ENCODE measurements at places on chromosomes 7 and 10.
A peak's percentile ranks its signal among the peaks of the same experiment; 100 is the strongest.

DNA sequence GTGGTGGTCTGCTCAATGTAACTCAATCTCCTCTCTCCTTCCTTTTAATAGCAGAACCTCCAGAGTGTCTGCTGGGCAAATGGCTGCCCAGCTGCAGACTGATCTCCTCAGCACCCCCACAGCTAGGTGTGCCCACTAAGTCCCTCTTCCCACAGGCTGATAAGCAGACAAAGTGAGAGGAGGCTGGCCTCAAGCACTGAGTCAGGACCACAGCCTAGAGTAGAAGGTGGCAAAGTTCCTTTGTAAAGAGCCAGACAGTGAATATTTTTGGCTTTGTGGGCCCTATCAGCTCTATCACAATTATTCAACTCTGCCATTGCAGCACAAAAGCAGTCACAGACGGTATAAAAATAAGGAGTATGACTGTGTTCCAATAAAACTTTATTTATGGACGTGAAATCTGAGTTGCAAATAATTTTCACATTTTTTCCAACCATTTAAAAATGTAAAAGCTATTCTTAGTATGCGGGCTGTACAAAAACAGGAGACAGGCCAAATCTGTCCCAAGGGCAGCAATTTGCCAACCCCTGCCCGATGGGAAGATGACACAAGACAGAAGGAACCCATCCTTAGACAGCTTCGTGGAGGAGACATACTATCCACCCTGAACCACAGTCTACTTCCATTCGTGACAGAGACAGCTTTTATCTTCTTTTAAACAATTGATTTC is 23.4 kb downstream of the JAZF1 start:
- no peak for DNase-seq

GRCh38 chr7:79730971-79731370 is 277.5 kb upstream of the MAGI2 start:
- DNase-seq = no peak

- DNase-seq = no peak
These were observed 5.0 kb downstream of the LRRC27 start for GRCh38 chr10:132336919-132337407.

- DNase-seq = no peak
These were observed 51.5 kb downstream of the CPED1 start for GRCh38 chr7:121039994-121040393.

DNA sequence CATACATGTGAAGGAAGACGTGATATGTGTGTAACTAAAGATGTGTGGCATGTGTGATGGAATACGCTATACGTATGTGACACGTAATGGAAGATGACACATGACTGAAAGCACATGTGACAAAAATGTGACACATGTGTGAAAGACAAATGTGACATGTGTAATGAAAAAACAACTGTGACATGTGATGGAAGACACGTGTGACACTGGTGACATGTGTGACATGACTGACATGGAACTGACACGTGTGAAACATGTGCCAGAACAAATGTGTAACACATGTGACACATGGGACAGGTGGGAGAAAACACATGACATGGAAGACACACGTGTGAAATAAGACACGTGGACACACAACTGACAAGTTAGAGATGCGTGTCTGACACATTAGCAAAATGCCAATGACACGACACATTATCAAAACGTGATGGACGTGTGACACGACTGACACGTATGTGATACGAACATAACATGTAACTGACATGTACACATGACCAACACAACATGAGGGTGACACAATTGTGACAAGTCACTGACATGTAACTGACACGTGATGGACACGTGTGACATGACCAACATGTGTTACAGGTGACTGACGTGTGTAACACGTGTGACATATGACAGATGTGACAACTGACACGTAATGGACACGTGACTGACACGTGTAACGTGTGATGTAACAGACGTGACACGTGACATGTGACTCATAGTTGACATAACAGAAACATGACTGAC is 24.4 kb downstream of the CRPPA start:
- no peak for DNase-seq

DNA sequence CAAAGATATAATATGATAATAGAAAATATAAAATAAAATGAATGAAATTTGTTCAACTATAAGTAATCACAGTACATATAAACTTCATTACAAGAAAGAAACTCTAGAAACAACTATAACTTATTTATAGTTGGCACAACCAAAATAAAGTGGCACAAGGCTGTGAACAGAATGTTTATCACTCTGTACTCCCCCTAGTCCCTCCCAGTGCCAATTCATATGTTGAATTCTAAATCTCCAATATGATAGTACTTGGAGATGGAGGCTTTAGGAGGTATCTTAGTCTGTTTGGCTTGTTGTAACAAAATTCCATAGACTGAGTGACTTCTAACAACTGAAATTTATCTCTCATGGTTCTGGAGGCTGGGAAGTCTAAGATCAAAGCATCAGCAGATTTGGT is 145.0 kb upstream of the TMEM229A start:
- no peak for DNase-seq

- DNase-seq = no peak
These were observed 64.1 kb downstream of the C10orf67 start for GRCh38 chr10:23280419-23281043.

DNA sequence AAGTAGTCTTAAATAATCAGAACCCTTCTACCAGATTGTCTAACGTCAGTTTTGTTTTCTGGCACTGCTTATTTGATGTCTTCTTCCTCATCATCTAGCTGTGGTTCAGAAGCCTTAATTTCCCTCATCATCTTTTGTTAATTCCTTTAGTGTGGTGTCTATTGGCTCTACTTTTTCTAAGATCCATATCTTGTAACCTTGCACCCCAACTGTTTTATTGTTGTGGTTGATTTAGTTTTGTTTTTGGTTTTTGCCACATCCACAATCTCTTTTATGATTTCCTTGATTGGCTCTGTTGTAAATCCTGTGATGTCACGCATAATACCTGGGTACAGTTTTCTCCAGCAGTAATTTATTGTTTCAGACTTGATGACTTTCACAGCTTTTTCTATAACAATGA is 463.5 kb upstream of the TEX47 start:
- DNase-seq = no peak

GRCh38 chr7:93828260-93828659 is 62.3 kb downstream of the TFPI2 start:
- peak; percentile 5 for DNase-seq

DNA sequence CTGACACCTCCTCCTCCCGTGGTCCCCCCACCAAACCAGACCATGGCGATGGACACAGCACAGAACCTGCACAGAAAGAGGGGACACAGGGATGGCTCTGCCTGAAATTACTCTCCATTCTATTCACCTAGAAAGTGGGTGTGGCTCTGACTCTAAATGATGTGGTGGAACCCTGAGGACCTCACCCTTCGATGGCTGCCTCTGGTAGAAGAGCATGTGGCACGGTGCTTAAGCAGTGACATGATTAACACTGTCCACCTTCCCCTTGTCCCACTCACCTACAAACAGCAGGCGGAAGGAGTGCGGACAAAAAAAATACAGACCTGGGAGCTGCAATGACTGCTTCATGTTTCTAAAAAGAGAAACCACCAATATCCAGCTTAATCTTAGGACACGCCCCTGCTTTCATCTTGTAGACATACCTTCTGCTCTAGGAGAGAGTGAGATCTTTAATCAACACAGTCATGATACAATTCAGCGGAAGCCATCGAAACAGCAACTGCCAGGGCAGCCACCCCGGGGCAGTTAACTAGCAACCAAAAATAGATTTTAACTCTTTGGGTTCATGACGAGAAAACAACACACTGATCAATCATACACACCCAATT is 11.4 kb downstream of the JCAD start:
- no peak for DNase-seq

DNA sequence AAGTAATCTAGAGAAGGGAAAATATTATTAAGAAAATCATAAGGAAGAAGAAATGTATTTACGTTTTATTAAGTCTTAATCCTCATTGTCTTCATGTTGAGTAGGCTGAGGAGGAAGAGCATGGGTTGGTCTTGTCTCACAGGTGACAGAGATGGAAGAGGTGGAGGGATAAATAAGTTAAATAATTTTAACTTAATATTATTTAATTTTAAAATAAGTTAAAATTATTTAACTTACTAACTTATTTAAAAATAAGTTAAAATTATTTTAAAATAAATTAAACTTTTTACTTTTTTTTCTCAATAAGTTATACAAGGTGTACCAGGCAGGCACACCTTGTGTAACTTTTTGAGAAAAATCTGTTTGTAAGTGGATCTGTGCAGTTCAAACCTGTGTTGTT is 36.6 kb downstream of the STK31 start:
- no peak for DNase-seq

- no peak for DNase-seq
These were observed 174.7 kb upstream of the PDE1C start for GRCh38 chr7:32244806-32245345.

DNA sequence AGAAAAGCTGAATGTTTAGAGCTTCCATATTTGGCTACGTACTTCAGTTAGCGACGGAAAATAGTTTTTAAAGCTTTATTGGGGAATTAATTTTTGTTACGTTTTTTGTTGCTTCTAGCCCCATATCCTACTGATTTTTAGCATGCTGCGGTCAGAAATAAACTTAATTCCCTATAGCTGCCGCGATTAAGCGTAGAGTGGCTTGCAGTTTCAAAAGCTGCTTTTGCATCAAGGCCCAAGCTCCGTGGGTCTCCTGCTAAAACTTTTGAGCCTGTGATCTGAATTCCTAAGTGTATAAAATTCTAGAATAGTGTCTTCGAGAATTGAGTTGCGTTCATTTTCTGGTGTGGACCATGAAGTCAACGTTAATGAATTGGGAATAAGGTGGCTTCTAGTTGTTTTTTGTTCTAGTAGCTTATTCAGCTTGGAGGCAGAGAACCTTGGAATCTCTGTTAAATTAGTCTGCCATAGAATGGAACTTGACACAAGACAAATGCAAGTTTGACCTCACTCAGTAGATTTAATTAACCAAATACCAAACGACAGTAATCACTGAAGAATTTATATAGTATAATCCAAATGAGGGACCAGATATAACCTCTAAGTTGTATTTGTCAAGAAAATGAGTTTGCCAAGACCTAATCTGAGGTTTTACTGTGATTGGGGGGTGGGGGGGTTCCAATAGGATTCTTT is 977 bp downstream of the CALU start:
- DNase-seq = no peak

DNA sequence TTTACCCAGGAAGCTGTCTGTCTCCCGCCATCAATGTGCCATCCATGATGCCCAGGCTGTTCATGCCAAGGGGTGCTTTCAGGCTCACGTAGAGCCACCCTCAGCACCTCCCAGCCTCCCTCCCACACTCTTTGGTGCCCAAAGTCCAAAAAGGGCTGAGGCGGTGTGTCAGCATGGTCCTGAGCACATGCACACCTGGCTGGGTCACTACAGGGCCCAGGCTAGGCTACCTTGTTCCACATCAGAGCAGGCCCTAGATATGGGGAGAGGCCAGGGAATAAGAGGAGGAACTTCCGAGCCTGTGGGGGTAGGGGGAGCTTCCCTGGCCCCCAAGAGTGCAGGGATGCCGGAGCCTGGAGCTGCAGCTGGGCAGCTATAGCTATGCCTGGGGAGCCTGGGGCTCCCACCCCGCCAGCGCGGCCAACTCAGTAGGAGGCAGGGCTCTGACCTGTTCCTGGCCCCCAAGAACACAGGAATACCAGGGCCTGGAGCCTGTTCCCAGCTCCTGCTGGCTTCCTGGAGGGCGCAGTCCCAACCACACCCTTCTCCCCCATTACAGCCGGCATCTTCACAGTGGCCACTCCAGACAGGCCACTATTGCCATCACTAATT is 133.2 kb upstream of the C7orf33 start:
- no peak for DNase-seq

GRCh38 chr7:95427166-95427565 is 7.7 kb downstream of the PON2 start:
- DNase-seq = no peak

GRCh38 chr10:102738692-102739121 is 5.0 kb upstream of the WBP1L start:
- no peak for DNase-seq

GRCh38 chr7:158245724-158246041 is 341.9 kb downstream of the PTPRN2 start:
- peak; percentile 15 for DNase-seq

- peak; percentile 28 for DNase-seq
These were observed 169.3 kb upstream of the AKR1E2 start for GRCh38 chr10:4656576-4657194.

DNA sequence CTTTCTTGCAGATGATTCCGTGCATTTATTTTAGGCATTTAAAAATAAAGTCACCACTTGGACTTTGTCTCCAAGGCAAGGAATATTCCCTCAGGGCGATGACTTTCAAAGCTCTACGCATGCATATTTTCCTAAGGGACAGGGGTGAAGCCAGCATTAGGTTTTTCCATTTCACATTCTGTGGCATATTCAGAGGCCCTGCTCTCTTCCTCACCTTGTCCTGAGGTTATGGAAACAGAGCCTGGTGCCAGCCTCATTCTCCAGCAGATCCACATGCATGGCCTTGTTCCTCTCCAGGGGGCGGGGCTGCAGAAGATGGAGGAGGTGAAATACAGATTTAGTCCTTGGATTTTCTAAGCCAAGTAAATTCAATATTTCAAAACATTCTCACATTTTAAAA is 11.6 kb upstream of the LYZL1 start:
- no peak for DNase-seq

DNA sequence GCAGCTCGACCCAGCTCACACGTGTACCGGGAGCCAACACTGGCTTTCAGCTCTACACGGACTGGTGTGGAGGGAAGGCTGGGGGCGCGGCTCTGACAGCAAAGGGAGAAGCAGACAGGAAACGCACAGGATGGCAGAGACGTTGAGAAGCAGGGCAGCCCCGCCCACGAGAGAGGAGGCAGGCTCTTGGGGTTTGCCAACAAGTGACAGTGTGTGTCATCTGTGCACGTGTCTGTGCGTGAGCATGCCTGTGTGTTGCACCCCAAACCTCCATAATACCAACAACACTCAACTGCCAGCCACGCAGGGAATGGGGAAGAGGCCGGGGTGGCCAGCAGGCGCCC is 64.4 kb upstream of the PDGFA start:
- no peak for DNase-seq

- DNase-seq = no peak
These were observed 38.8 kb upstream of the SLC35G1 start for GRCh38 chr10:93854975-93855374.

Data from GM13976 (cell line).